Fibroblast of pulmonary artery (primary cell): ENCODE measurements at places on chromosomes 13 and 19.

DNA sequence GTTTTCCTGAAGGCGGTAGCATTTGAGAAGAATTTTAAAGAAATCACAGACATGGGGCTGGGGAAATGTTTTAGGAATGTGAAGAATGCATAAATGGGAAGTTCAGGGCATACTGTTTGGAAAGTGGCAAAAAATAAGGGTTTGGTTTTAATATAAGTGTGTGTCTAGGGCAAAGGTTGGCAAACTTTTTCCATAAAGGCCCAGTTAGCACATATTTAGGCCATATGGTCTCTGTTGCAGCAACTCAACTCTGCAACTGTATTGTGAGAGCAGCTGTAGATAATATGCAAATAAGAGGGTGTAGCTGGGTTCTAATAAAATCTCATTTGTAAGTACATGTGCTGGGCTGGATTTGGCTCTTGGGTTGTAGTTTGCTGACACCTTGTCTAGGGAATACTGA, 521.9 kb downstream of the DIAPH3 start:
- peak; percentile 18 for DNase-seq

GRCh38 chr19:19026299-19026971, 6.9 kb downstream of the SUGP2 start:
- DNase-seq, result peak; percentile 10

DNA sequence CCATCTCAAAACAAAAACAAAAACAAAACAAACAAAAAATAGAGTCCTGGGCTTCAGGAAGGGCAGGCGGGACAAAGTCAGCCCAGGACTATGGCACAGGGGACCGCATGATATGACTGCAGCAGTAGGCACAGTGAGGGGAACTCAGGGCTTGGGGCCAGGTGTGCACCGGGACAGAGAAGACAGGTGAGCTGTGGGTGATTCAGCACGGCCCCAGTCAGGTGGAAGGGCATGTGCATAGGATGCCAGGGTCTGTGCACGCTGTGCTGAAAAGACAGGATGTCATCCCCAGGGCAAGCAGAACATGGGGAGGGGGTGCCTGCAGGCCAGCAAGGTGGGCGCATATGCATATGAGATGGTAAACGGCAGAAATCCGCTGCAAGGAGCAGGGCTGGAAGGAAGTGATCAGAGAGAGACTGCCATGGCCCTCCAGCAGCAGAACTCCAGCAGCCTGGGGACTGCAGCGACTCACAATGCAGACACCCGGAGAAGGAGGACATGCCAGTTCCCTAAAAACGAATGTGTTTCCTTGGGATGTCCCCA, 15.0 kb downstream of the EPS15L1 start:
- DNase-seq, result no peak

GRCh38 chr13:33284916-33285315, 639 bp downstream of the STARD13 start:
- DNase-seq, result peak; percentile 53

DNA sequence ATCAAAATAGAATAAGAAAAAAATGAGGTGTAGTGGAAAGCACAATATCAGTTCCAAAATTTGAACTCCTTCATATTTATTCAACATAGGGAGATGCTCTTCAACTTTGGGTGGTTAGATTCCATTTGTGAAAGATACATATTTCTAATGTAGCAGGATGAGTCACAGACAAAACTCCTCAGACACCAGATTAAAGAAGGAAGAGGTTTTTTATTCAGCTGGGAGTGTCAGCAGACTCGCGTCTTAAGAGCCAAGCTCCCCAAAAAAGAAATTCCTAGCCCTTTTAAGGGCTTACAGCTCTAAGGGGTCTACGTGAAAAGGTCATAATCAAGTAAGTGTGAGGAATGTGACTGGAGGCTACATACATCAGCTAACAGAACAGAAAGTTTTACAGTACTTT, 6.8 kb upstream of the ZNF765 start:
- peak; percentile 5 for DNase-seq

DNA sequence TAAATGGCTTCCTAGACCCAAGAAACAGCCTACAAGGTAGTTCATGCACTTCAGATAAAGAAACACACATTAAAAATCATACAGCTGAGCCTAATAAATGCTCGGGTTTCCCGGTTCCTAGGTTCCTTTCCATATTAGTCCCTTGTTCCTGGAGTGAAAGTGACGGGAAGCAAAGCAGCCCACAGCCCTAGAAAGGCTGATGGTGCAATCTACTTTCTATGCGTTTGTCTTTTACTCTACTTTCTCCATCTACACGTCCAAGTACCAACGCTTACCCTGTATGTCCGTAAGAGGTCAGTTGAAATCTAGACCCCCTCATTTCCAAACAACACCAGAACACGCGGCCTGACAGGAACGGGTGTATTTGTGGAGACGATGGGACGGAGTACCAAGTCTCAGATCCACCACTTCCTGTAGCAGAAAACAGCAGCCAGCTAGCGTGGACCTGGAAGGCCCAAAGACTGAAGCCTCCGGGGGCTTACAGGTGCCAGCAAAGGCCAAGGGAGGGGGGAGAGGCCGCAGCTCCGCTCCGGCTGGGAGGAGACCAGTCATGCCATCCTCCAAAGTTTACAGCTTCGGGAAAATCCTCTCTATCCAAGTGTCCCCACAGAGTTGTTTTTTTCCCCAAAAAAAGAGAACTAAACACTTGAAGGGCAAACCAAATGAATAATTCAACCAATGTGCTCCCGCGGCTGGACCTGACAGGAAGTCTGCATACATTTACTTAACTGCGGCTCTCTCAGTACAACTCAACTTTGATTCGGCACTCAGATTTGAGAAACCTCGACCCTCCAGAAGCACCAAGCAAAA, 34.1 kb downstream of the STK24 start:
- no peak for DNase-seq

- no peak for DNase-seq
Measured at GRCh38 chr19:46859637-46860124, 1.1 kb upstream of the ARHGAP35 start.

GRCh38 chr19:46629546-46630025, 4.7 kb upstream of the PTGIR start:
- DNase-seq, result peak; percentile 66
